Glutamatergic neuron (in vitro differentiated cells): ENCODE measurements at places on chromosomes 3 and 15. TPM values are rescaled to one million over a fixed set of nuclear protein-coding genes. Genes with fewer than 3 reads are reported as not detected.

GRCh38 chr3:152461460-152461859, 192.7 kb downstream of the MBNL1 start:
- H3K4me3 ChIP-seq = no peak overlapping the region
- no peaks in the 10 kb centered on the region for H3K27me3 ChIP-seq
- no peaks in the 10 kb centered on the region for H3K36me3 ChIP-seq
- H3K27ac ChIP-seq = no peak overlapping the region
- H3K4me1 ChIP-seq = peaks cover 3% of the 10 kb centered on the region

GRCh38 chr3:137062250-137062649, 104.5 kb downstream of the IL20RB start:
- no peaks in the 10 kb centered on the region for H3K36me3 ChIP-seq
- H3K4me3 ChIP-seq = no peak overlapping the region
- H3K27me3 ChIP-seq = no peaks in the 10 kb centered on the region
- no peak overlapping the region for H3K27ac ChIP-seq

DNA sequence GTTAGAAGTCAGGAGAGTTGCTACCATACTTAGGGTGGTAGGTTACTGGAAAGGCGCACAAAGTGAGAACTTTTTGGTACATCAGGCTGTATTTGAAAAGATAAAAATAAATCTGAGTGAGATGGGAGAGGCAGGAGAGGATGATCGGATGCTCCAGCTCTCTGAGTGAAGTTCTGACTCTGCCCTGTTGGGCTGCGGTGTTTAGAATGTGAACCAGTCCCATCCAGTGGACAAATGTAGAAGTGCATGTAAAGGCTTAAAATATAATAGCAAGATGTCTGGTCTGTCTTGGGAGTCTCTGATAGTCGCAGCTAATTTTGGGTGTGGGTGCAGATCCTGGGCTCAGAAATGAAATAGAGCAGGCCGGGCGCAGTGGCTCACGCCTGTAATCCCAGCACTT, 30.4 kb downstream of the ACKR2 start:
- H3K4me1 ChIP-seq = no peaks in the 10 kb centered on the region
- DNase-seq = peak; percentile 27
- peaks cover 2% of the 10 kb centered on the region for H3K27me3 ChIP-seq
- no peak overlapping the region for H3K4me3 ChIP-seq
- H3K36me3 ChIP-seq = peaks cover 5% of the 10 kb centered on the region

DNA sequence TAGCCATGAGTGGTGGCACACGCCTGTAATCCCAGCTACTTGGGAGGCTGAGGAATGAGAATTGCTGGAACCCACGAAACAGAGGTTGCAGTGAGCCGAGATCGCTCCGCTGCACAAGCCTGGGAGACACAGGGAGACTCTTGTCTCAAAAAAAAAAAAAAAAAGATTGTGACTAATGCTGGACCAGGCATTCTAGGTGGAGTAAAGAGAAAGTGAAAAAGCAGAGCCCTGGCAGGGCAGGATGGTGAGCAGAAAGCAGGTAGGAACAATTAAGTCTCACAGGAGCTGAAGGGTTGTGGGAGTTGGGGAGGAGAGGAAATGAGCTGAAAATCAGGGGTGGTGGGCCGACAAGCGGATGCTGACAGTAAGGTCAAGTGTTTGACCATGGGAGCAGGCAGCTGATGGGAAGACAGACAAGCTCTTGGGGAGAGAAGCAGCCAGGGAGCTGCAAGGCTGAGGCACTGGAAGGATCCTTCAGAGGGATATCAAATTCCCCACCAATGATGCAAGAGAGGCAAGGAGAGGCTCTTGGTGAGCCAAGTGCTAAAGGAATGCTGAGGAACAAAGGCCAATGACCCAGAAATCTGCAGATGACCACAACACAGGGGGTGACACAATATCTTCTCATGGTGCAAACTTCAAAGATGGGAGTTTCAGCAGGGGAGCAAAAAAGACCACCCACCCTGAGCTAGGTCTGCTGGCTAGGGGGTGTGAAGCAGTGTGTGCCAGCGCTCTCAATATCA, 251.1 kb downstream of the ULK4 start:
- H3K27ac ChIP-seq = no peak overlapping the region
- H3K4me1 ChIP-seq = no peaks in the 10 kb centered on the region
- no peaks in the 10 kb centered on the region for H3K27me3 ChIP-seq
- DNase-seq = no peak
- no peaks in the 10 kb centered on the region for H3K36me3 ChIP-seq

- H3K4me1 ChIP-seq = no peaks in the 10 kb centered on the region
- no peak overlapping the region for H3K4me3 ChIP-seq
- peaks cover 38% of the 10 kb centered on the region for H3K36me3 ChIP-seq
- H3K27ac ChIP-seq = no peak overlapping the region
- no peak for DNase-seq
These were observed 43.3 kb downstream of the HOMER2 start for GRCh38 chr15:82909080-82909815.

DNA sequence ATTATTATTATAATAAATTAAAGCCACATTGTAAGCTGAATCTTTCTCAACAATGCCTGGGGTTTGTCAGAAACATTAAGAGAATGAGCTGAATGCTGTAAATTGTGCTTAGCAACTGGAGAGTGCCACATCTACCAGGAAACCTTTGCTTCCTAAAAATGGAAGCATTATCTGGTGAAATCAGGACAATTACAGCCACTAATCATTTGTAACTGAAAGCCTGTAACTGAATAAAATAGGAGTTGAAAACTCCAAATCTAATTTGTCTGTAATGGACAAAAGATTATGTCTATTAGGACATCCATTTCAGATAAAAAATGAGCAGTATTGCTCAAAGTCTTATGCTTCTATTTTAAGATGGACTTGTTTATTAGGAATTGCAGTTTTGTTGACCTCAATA, 32.2 kb downstream of the EIF1B start:
- DNase-seq = no peak
- H3K27me3 ChIP-seq = no peaks in the 10 kb centered on the region
- H3K4me3 ChIP-seq = no peak overlapping the region
- H3K4me1 ChIP-seq = no peaks in the 10 kb centered on the region
- H3K27ac ChIP-seq = no peak overlapping the region

DNA sequence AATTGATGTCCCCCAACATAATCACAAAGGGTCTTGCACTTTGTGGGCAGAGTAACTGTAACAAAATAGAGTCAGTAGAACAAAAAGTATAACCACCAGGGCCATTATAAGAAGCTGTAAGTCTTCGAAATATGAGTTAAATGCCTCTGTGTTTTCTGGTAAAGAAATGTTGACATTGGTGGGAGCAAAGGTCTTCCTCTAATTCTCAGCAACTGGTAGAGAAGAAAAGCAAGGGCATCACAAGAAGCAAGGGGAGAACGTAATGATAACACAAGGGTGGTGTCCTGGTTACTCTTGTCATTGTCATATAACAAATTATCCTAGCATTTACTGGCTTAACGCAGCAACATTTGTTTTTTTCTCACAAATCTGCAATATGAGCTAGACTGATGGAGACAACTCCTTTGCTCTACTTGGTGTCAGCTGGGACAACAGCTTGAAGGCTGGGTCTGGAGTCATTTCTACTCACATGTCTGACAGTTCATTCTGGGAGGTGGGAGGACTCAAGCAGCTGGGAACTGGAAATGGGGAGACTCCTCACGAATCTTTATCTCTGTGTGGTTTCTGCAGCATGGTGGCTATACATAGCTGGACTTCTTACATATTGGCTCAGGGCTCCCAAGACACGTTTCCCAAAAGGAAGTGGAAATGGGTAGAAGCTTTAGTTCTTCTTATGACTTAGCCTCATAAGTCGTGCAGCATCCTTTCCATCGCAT, 20.2 kb downstream of the DNAJB11 start:
- no peak overlapping the region for H3K4me3 ChIP-seq
- no peak overlapping the region for H3K27ac ChIP-seq
- H3K36me3 ChIP-seq = no peaks in the 10 kb centered on the region
- H3K4me1 ChIP-seq = no peaks in the 10 kb centered on the region
- DNase-seq = no peak

GRCh38 chr15:89704411-89704810, 13.8 kb downstream of the WDR93 start:
- H3K4me3 ChIP-seq = no peak overlapping the region
- peaks cover 2% of the 10 kb centered on the region for H3K27me3 ChIP-seq
- H3K4me1 ChIP-seq = no peaks in the 10 kb centered on the region
- no peaks in the 10 kb centered on the region for H3K36me3 ChIP-seq

- no peak overlapping the region for H3K4me3 ChIP-seq
- no peaks in the 10 kb centered on the region for H3K4me1 ChIP-seq
- H3K36me3 ChIP-seq = no peaks in the 10 kb centered on the region
- no peak for DNase-seq
These were observed 79.3 kb downstream of the MDFIC2 start for GRCh38 chr3:70233112-70233511.

- H3K27me3 ChIP-seq = peaks cover 2% of the 10 kb centered on the region
- peaks cover 1% of the 10 kb centered on the region for H3K4me1 ChIP-seq
- H3K4me3 ChIP-seq = no peak overlapping the region
These were observed 29.5 kb downstream of the P2RY14 start for GRCh38 chr3:151248772-151249337.

DNA sequence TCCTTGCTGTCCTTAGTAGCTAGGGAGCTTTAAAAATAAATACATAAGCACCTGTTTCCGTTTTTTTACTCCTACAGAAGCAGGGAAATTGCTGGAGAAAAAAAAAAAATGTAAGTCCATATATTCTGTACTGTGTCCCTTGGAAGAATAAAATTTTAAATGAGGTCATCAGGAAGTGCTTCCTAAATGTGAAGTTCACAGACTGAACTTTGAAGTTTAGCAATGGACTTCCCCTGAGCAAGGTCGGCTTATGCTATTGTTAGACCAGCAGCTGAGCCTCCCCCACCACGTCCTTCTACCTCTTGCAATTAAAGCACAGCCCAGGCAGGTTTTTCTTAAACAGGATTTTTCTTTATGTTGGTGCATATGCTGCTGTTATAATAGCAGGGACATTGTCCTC, 26.3 kb downstream of the LIPC start:
- no peak overlapping the region for H3K4me3 ChIP-seq
- H3K4me1 ChIP-seq = peaks cover 2% of the 10 kb centered on the region
- no peak for DNase-seq
- H3K36me3 ChIP-seq = no peaks in the 10 kb centered on the region
- no peak overlapping the region for H3K27ac ChIP-seq

DNA sequence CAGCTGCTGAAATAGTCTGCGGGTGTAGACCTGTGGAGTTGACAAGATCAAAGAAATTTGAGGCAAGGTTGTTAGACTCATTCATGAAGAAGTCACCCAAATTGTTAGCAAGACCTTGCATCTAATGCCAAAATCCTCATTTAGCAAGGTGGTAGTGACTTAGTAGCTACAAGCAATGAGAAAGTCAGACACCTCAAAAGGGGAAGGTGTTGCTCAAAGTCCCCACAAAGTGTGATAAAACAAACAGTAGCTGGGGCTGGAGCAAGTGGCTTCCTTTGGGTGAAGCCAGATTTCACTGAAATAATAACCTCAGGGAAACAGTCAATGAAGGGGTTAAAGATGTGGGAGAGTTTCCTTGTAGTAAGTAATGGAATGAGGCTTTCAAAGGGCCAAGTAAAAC, 44.9 kb downstream of the CD86 start:
- H3K36me3 ChIP-seq = no peaks in the 10 kb centered on the region
- H3K27ac ChIP-seq = no peak overlapping the region
- DNase-seq = no peak

DNA sequence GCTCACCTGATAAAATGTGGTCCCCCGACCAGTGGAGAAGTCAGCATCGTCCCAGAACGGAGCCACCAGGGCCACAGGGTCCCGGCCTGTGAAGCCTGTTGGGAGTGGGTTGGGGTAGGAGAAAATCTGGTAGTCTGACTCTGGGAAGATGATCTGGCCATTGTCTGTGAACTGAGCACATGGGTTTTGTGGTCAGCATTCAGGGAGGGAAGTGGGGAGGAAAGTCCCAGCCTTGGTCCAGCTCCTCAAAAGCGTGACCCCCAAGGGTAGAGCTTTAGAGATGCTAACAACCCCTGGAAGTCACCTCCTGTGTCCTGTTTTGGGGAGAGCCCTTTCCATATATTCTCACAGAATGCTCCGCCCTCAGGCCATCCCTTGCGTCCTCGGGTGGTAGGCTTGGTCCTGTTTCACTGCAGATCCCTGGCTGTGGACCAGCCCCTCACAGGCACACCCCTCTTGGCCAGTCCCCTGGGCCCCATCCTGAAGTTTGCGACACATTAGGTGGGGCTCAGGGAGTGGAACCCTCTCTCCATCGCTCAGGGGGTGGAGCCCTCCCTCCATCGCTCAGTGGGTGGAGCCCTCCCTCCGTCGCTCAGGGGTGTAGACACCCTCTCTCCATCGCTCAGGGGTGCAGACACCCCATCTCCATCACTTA, 40.0 kb downstream of the MUC4 start:
- H3K36me3 ChIP-seq = peaks cover 4% of the 10 kb centered on the region
- no peak for DNase-seq
- no peak overlapping the region for H3K27ac ChIP-seq
- H3K4me3 ChIP-seq = no peak overlapping the region
- H3K4me1 ChIP-seq = no peaks in the 10 kb centered on the region

DNA sequence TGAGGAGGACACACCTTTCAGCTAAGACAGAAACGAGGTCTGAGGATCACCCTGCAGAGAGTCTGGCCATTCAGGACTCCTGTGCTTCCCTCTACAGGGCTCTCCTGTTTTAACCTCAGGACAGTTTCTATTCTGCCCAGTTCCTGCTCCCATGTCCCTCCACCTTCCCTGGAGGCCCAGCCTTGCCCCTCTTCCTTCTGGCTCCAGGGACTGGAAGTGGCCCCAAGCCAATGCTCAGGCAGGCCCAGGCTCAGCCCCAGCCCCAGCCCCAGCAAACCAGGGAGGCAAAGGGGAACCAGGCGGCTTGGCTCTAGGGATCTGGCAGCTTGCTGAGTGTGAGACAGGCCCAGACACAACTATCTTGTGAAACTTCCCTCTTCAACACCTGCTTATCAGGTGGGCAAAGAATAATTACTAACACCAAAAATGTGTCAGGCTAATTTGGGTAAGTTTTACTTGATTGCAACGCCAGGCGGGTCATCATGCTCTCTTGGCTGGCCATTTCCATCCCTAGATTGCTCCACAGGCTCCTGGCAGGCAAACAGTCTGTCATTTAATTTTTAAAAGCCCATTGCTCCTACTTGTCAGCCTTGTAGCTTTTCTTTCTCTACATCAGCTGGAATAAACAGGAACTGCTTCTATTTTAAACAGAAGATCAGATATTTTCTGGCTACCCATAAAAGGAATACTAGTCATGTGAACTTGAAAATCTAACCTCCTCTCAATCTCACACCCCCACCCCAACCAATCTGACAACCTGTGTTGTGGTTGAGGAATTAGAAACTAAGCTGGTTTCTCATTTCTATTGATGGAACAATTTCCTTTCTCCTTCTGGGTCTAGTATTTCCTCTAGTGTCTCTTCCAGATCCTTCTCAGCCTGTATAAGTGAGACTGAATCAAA, 33.5 kb downstream of the UPK1B start:
- no peaks in the 10 kb centered on the region for H3K4me1 ChIP-seq
- H3K4me3 ChIP-seq = no peak overlapping the region
- no peak overlapping the region for H3K27ac ChIP-seq
- no peaks in the 10 kb centered on the region for H3K36me3 ChIP-seq
- H3K27me3 ChIP-seq = no peaks in the 10 kb centered on the region

GRCh38 chr3:32245200-32245599, 6.7 kb downstream of the CMTM8 start:
- peaks cover 2% of the 10 kb centered on the region for H3K27me3 ChIP-seq
- DNase-seq = no peak
- H3K27ac ChIP-seq = no peak overlapping the region
- no peak overlapping the region for H3K4me3 ChIP-seq

SPATA12 gene
- total RNA-seq = not detected

LRTM1 gene
- total RNA-seq = not detected

ZNF502 gene
- total RNA-seq = 0.32 TPM

FBLN2 gene
- 2.1 TPM for total RNA-seq

AQP9 gene
- not detected for total RNA-seq

CFAP44 gene
- 1.3 TPM for total RNA-seq

MAGEL2 gene
- 27.1 TPM for total RNA-seq

TMEM40 gene
- not detected for total RNA-seq

KNG1 gene
- not detected for total RNA-seq

ASB14 gene
- total RNA-seq = not detected

KLHL40 gene
- 0.44 TPM for total RNA-seq
